Esophagus mucosa (tissue), 1 donor: ENCODE measurements at places on chromosomes 7 and 10.

DNA sequence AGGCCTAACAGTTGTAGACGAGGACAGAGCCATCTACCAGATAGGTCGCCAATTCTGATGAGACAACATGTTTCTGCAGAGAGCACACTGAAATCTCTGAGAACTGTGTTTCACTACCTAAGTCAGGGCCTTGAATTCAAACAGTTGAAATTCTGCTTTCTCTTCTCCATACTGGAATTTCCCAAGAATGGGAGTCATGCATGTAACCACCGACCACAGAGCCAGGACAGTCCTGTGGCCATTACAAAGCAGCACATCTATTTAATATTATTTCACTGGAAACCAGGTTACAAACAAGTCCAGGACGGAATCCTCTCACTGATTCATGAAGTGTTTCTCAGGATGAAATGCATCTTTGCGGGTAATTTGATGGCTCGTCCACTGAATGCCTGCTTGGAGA is 62.0 kb upstream of the ST8SIA6 start:
- ATAC-seq: no peak

DNA sequence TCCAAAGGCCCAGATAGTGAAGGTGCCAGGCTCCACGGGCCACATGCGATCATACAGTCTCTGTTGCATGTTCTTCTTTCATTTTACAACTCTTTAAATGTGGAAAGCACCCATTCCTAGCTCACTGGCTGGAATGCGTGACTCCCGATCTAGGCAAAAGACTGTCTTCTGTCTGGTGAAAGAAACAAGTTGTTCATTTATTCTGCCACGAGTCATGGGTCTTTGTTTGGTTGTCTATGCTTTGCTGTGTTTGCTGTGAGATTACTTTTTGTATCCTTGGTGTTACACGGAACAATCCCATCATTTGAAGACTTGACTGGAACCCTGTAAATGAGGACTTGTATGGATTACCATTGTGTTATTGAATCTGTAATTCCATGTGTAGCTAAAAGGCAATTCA is 41.9 kb downstream of the NPVF start:
- ATAC-seq: no peak

GRCh38 chr10:15043674-15044073 is at the start of gene OLAH:
OLAH (plus strand) TSS chr10:15043943; CDS start chr10:15047289, 3,346 bp downstream.
- ATAC-seq: peak; percentile 46

DNA sequence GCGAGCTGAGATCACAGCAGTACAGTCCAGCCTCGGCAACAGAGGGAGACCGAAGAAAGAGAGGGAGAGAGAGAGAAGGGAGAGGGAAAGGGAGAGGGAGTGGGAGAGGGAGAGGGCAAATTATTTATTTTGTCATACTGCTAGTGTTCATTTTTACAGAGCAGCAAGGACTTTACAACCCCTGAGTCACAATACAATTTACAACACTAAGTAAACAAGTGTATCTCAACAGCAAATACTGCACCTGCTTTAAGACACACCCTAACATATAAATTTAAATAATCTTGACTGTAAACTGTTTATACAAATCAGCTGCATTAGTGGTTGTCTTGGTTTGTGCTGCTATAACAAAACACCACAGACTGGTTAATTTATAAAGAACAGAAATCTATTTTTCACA is 27.2 kb downstream of the HTR5A start:
- no peak for ATAC-seq

DNA sequence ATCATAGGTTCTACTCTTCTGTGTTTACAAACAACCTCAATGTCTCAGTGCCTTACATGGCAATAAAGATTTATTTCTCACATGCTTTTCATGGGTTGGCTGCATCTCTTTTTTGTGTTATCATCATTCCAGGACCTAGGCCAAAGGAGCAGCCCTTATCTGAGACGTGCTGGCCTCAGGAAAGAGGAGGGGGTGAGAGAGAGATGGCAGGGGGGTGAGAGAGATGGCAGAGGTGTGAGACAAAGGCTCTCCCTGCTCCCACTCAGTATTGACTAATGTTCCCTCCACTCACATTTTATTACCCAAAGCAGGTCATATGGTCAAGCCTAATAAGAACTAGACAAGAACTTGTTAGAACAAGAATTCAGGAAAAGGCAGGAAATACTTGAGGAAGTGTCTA is 120.1 kb upstream of the PRR15 start:
- no peak for ATAC-seq

DNA sequence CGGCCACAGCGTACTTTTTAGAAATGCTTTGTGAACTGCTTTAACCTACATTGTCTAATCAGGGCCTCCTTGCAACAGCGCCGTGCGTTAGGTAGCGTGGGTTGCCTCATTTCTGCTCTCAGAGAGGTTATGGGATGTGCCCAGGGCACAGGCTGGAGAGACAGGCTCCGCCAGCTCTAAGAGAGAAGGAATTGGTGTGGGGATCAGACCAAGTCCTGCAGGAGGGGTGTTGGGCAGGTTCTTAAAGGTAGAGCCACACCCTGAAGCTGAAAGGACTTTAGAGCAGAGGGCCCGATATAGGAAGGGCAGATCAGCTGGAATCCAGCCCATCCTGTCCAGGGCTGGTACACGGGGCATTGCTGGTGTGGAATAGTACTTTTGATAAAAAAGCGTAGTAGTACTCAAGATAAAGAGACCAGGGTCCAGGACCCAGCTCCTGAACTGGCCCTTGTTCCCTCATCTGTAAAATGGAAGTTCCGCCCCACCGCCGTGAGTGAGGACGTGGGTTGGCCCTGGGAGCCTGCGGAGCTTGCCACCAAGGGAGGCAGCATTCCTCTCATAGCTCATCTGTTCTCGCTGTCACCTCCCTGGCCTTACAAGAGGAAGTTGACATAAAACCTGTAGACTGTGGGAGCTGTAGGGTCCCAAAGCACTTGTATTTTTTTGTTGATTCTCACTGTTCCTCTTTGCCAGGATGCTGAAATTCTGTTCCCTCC is 37.2 kb downstream of the TMEM120A start:
- peak; percentile 97 for ATAC-seq

DNA sequence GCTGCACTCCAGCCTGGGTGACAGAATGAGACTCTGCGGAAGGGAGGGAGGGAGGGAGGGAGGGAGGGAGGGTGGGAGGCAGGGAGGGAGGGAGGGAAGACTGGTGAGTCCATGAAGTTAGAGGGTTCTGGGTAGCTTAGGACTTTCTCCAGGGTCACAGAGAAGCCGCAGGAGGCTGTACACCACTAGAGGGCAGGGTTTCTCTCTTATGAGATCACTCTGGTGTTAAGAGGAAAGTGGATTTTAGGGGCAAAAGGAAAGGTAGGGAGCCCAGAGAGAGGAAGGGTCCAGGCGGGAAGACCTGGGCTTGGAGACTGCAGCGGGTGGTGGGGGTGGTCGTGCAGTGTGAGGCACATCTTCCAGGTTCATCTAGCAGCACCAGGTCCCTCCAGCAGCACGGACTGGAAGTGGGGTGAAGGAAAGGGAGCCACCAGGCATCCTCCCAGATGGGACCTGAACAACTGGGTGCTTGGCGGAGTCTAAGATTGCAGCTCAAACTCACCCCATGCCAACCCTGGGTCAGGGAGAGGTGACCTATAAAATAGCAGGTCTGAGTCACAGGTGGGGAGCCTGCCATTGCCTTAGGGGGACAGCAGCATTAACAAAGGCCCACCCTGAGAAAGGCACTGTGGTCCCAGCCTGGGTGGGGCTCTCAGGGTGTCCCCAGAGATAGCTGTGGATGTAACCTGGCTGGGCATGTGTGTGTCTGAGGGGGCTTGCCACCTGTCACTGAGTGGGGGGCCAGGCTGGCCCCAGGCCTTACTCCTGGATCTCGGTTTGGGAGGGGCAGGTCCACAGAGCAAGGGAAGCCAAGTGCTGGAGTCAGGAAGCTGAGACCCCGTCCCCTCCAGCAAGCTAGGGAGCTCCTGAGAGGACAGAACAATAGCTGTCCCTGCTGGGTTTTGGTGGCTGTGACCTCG is 48.5 kb upstream of the SLC29A3 start:
- peak; percentile 16 for ATAC-seq

GRCh38 chr7:90298145-90299038 is 22.7 kb downstream of the FAM237B start:
- ATAC-seq: peak; percentile 84

GRCh38 chr7:98240961-98241673 is 10.9 kb downstream of the TECPR1 start:
- peak; percentile 15 for ATAC-seq

DNA sequence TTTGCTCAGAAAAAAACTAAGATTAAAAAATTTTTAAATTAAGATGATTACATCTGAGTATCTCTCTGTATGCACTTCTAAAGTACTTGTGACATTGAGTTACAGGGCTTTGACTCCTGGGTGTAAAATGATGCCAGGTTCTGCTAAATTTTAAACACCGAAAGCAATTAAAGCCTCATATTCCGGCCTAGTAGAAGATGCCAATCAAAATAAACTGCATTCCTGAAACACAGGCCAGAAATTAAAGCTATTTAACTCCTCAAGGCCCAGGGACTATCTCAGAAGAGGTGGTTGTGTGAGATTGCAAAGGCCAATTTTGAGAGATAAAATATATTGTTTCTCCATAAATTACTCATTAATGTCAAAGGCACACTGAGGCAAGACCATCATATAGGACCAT is 388.3 kb downstream of the KIF20B start:
- ATAC-seq: no peak

DNA sequence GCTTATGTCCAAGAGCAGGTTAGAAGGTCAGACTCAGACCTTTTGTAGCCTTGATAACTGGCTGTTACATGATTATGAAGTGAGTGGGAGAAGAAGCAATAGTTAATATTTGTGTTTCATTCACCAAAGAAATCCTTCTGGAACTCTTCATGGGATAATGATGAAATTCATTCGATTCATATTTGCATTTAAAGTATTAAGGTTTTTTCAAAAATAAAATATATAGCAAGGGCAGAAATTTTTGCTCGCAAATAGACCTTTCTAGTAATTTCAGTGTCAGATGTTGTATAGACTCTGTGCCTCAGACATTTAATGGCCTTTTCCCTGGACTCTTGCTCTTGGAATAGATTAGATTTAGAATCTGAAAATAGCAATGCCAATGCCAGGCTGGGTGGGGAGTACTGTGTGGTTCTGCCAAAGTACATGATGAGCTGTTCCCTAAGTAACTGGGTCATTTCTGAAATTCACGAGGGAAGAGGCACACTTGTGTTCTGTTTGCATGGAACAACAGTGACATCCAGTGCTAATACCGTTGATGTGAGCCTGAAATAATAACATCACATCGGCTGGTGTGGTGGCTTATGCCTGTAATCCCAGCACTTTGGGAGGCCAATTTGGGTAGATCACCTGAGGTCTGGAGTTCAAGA is 119.2 kb downstream of the MBL2 start:
- no peak for ATAC-seq

GRCh38 chr7:74178632-74179031 is 4.5 kb downstream of the EIF4H start:
- no peak for ATAC-seq
